Right atrium auricular region (tissue), 2 donors: ENCODE measurements at places on chromosomes 7 and 10.

- no peak for DNase-seq
These were observed 29.8 kb upstream of the EPC1 start for GRCh38 chr10:32376771-32377170.

- no peak for DNase-seq
These were observed 26.2 kb upstream of the FRMD4A start for GRCh38 chr10:14356921-14357320.

DNA sequence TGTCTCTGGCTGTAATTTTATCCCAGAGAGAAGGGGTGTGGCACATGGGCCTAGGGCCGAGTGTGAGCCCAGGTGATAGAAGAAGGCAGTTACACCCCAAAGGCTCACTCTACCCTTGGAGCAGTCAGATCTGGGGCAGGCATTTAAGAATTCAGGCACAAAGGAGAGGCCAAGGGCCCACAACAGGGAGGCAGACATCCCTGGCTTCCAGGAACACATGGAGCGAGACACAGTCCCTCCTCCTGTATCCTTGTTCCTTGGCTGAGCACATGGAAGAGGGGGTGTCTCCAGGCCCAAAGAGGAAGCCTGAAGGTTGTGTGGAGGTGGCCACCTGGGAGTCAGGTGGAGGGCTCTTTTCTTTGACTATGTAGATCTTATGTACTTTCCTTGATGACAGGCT is 286.2 kb downstream of the RPS24 start:
- DNase-seq, result no peak

- no peak for DNase-seq
These were observed 73.9 kb downstream of the HHEX start for GRCh38 chr10:92763634-92764155.

DNA sequence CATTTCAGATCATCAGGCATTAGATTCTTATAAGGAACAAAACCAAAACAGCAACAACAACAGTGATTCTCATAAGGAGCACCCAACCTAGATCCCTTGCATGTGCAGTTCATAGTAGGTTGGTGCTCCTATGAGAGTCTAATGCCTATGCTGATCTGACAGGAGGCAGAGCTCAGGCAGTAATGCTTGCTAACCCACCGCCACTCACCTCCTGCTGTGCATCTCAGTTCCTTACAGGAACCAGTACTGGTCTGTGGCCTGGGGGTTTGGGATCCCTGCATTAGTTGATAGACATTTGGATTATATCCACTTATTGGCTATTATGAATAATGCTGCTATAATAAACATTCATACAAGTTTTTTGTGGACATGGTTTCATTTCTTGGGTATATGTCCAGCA is 14.0 kb downstream of the MKLN1 start:
- no peak for DNase-seq

GRCh38 chr10:103690281-103690680 is 165.1 kb downstream of the SH3PXD2A start:
- DNase-seq, result no peak
